ENCODE measurements at places on chromosomes 1 and 21. TPM values are rescaled to one million over a fixed set of nuclear protein-coding genes. Genes with fewer than 3 reads are reported as not detected.

Gene TMCC2
- total RNA-seq, result 4.3 TPM

Gene CELF3
- total RNA-seq, result not detected

Gene FCRL1
- total RNA-seq, result not detected

Gene IFNGR2
- total RNA-seq, result 57.6 TPM

Gene CFHR3
- not detected for total RNA-seq

Gene SPRR4
- total RNA-seq, result not detected

Gene LRRC39
- not detected for total RNA-seq

Gene STK40
- 14.4 TPM for total RNA-seq

Gene SMCP
- not detected for total RNA-seq

Gene MEF2D
- total RNA-seq, result 18.2 TPM

Gene AMY1A
- total RNA-seq, result not detected

Gene CCDC185
- not detected for total RNA-seq

Gene ZYG11A
- total RNA-seq, result 0.63 TPM

Gene NFASC
- total RNA-seq, result 4.0 TPM

Gene ZBTB18
- total RNA-seq, result 3.2 TPM

Gene PTGER3
- not detected for total RNA-seq

Gene FCER1A
- not detected for total RNA-seq

Gene PRDM16
- 2.0 TPM for total RNA-seq

Gene GON4L
- total RNA-seq, result 13.3 TPM

Gene FAM151A
- total RNA-seq, result not detected

Gene RNU1-1
- under 0.01 TPM for total RNA-seq

Gene PLD5
- total RNA-seq, result 0.84 TPM

Gene RIPPLY3
- total RNA-seq, result 1.1 TPM

Gene TMEM269
- total RNA-seq, result 0.05 TPM

Gene YTHDF2
- total RNA-seq, result 60.4 TPM

Gene MPZ
- total RNA-seq, result 2.2 TPM

Gene OXCT2
- 1.1 TPM for total RNA-seq

Gene DNAH14
- 7.0 TPM for total RNA-seq

Gene TTC24
- not detected for total RNA-seq

Gene ZSWIM5
- 0.07 TPM for total RNA-seq

Gene CAPN9
- total RNA-seq, result not detected

Gene LDLRAD1
- total RNA-seq, result 0.42 TPM

Gene EVI5
- total RNA-seq, result 8.2 TPM

Data from airway epithelial cell (primary cell).